ENCODE measurements at places on chromosomes 1 and 21.
A peak's percentile ranks its signal among the peaks of the same experiment; 100 is the strongest.

DNA sequence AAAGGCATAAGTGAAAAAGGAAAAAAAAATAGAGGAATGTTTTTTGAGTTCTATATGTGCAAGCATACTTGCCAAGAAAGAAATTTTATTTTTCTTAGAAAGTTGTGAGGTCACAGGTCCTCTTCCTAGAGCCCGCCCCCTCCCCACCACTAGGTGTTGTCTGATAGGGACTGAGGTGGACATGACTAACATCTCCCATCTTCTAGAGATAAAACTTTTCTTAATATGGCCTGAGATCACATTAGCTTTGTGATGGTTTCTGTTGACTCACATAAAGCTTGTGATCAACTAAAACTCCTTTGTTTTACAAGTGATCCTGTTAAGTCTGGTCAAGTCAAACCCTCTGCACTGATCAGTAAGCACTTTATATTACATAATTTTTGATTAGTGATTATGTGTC, 33.4 kb upstream of the CITED4 start:
- no peak for DNase-seq

GRCh38 chr21:45638707-45639106, 4.8 kb upstream of the PCBP3 start:
- DNase-seq, result no peak

- DNase-seq, result no peak
These were observed 2.4 kb upstream of the KISS1 start for GRCh38 chr1:204198348-204199340.

- no peak for DNase-seq
These were observed 99.8 kb downstream of the PTPN14 start for GRCh38 chr1:214451596-214451995.

DNA sequence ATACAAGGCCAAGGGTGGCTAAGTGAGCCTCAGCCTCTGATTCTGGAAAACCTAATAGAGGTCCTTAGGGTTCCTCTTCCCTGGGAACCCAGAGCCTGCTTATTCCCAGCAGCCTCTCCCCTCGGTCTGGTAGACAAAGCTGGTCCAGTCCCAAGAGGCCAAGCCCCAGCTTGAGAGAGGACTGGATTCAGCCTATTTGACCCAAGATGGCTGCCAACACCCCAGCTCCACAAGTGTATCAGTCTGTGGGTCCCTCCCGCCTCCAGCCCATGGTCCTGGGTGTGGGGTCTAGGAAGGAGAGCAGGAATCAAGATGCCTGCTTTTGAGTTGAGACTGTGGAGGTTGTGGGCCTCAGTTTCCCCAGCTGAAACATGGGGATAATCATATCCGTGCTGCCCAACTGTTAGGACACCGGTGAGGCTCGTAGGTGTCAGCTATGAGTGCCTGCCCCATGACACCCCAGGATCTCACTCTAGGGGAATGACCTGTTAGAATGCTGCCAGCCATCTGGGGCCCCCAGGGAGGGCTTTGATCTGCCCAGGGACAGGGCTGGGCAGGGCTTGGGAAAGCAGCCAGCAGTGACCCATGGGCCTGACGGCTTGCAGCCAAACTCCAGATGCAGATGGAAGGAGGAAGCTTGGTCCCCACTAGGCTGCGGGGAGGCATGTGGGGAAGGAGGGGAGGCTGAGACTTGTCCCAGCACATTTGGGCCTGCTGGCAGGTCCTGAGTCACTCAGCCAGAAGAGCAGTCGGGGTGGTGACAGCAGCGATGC, 45.4 kb downstream of the NUAK2 start:
- DNase-seq, result no peak

DNA sequence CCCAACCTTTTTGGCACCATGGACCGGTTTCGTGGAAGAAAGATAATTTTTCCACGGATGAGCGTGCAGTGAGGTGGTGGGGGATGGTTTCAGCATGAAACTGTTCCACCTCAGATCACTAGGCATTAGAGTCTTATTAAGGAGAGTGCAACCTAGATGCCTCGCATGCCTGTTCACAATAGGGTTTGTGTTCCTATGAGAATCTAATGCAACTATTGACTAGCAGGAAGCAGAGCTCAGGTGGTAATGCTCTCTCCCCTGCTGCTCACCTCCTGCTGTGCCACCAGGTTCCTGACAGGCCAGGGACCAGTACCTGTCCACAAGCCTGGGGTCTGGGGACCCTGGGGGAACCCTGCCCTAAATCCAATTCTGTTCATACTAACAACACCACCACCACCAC, 377.8 kb downstream of the OLFM3 start:
- no peak for DNase-seq

DNA sequence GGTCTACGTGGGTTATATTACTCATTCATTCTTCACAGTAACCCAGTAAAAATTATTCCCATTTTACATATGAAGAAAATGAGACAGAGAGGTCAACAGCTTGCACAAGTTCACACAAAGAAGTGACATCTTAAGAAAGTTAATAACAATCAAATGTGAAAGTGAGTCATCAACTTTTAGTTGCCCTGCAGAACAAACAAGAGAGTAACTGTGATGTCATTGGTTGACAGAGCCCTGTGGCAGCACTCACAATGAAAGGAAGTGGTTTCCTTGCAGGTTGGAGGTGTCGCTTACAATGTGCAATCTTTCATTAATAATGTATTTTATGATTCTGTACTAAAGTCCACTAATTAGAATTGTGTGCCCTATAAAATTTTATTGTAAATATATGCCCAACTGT, 369.6 kb downstream of the RYR2 start:
- DNase-seq, result no peak

DNA sequence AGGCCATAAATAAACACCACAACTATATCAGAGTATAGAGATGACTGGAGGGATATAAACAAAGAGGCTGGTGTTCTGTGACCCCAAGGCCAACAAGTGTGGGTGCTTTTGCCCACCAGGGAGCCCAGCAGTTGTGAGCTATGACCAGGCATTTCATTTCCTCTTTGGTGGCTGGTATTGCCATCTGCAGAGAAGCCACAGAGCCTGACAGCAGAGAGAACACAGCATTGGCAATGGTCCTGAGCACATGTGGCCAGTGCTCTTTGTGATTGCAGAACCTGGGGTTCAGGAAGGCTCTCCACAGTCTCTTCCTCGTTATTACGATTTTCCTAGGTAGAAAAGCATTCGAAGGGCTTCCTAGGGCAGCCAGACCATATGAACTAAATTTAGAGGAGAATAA, 112.3 kb downstream of the TM2D1 start:
- no peak for DNase-seq

- DNase-seq, result no peak
These were observed 882 bp upstream of the FCAMR start for GRCh38 chr1:206971029-206971655.

DNA sequence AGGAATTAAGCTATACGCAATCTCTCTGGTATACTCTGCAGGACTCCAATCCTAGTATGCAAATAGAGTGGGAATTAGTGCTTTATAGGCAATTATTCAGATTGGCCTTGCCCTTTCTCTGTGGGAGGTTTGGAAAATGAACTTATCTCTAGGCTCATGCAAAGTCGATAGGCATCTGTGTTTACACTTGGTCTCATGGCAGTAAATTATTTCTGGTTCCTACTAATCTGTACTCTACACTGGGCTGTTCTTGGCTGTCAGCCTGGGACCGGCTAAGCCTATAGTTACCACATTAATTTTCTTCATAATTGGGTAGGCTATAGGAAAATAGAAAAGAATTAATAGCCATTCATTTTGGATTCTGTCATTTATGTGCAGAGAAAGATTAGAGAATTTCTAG, 544.6 kb downstream of the AMY1C start:
- no peak for DNase-seq

GRCh38 chr1:233480198-233480597, 133.7 kb upstream of the KCNK1 start:
- DNase-seq, result no peak

GRCh38 chr1:223014142-223014873, 128.7 kb downstream of the TLR5 start:
- DNase-seq, result no peak

DNA sequence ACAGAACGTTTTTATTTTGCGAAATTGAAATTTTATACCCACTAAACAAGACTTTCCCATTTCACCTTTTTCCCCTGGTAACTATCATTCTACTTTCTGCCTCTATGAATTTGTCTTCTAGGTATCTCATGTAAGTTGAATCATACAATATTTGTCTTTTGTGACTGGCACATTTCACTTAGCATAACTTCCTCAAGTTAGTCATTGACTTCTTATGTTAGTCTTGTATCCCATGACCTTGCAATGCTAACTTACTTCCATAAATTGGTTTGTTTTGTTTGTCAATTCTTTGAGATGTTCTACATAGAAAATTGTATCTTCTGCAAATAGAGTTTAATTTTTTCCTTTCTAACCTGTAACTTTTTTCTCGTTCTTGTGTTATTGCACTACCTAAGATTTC, 26.9 kb downstream of the SH3BP5L start:
- no peak for DNase-seq

- DNase-seq, result no peak
These were observed 6.5 kb downstream of the PODN start for GRCh38 chr1:53068314-53069099.

GRCh38 chr1:112239683-112240330, 156.2 kb upstream of the CTTNBP2NL start:
- no peak for DNase-seq

GRCh38 chr1:180974236-180974635, 48.4 kb downstream of the STX6 start:
- no peak for DNase-seq

DNA sequence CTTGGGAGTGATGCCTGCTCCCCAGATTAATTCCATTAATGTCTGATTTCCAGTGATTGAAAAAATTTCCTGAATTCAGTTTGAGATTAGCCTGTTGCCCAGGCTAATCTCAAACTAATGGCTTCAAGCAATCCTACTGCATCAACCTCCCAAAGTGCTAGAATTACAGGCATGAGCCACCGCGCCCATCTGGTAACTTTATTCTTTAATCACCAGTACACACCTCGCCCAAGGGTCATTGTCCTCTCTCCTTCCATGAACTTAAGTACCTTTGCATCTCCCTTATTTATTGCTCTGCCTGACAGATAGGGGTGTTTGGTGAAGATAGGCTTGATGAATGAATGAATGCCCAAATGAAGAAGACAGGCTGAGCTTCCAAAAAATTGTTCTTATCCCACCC, 366.5 kb downstream of the SIPA1L2 start:
- no peak for DNase-seq

GRCh38 chr1:201499795-201500669, 6.9 kb downstream of the CSRP1 start:
- DNase-seq, result no peak

- peak; percentile 55 for DNase-seq
These were observed 21.3 kb downstream of the RRP1 start for GRCh38 chr21:43810505-43811261.

GRCh38 chr1:32619701-32620485, 30.5 kb downstream of the ZBTB8OS start:
- DNase-seq, result no peak

GRCh38 chr1:22137004-22137720, 5.7 kb downstream of the WNT4 start:
- no peak for DNase-seq

DNA sequence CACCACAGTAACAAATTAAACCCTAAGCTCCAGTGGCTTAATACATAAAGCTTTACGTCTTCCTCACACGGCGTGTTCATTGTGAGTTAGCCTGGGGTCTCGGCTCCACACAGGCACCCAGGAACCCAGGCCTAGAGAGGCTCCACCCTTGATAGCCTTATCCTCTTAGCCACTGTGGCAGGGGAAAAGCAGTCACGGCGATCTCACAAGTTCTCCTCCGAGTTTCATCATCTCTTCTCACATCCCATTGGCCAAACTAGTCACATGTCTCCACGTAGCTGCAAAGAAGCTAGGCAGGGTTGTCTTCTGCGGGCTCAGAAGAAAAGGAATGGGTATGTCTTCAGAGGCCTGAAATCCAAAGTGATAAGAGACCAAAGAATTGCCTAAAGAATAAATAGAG, 122.3 kb upstream of the GRIK3 start:
- DNase-seq, result no peak

GRCh38 chr1:71417421-71417820, 336.6 kb upstream of the ZRANB2 start:
- DNase-seq, result no peak

DNA sequence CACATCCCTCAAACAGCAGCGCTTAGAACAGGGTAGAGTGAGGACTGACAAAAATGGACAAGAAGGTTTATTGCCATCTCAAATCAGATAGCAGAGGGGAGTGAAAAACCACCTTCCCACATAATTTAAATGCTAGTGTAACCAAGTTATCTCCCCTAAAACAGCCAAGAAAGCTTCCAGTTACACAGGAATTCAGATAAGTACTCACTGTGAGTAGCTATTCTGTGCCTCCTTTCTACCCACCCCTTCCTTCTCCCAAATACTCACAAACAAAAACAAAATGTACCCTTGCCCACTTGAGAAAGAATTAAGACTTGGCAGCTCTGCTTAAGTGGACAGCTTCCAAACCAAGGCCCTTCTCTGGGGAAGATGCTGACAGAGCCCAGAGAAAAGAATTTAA, 9.1 kb downstream of the OTUD7B start:
- DNase-seq, result no peak

DNA sequence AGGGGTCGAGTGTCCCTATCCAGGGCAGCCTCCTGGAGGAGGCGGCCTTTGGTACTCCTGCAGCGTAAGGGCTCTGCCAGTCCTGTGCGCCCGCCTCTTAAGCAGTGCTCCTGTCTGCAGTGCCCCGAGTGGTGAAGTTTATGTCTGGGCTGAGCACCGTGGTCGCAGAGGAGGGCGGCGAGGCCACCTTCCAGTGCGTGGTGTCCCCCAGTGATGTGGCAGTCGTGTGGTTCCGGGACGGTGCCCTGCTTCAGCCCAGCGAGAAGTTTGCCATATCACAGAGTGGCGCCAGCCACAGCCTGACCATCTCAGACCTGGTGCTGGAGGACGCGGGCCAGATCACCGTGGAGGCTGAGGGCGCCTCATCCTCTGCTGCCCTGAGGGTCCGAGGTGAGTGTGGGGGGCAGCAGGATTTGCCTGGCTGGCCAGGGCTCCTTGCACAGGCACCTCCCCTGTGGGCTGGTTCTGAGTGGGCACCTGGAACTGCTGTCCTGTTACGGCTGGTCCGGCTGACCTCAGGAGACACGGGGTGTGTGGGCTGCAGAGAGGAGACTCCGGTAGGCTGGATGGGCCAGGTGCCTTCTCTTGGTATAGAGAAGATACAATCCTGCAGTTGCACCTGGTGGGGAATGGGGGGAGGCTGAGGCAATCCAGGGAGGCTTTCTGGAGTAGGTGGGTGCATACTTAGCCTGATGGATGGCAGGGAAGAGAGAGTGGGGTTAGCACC, 66.8 kb downstream of the OBSCN start:
- no peak for DNase-seq

DNA sequence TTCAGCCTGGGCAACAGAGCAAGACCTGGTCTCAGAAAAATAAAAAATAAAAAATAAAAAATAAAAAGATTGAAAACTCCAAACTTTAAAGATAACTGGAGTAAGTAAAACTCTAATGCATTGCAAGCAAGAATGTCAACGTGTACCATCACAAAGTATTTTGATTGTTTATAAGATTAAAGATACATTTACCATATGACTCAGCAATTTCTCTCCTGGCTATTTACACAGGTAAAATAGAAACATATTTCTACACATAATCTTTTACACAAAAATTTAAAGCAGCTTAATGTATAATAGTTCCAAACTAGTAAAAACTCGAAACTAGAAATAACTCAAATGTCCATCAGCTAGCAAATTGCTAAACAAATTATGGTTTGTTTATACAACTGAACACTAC, 456.1 kb upstream of the RGS18 start:
- DNase-seq, result no peak

GRCh38 chr1:224447251-224447650, 12.7 kb upstream of the WDR26 start:
- DNase-seq, result no peak

- DNase-seq, result no peak
These were observed 1051.7 kb downstream of the TTLL7 start for GRCh38 chr1:82947278-82947677.

Measured in stimulated activated CD4-positive, alpha-beta T cell treated with anti-CD3 and anti-CD28 coated beads, TNF-alpha, amount 100 ng/mL, for 1 hour (primary cell).